HCEC 1CT (cell line): ENCODE measurements at places on chromosomes 16 and 17.

DNA sequence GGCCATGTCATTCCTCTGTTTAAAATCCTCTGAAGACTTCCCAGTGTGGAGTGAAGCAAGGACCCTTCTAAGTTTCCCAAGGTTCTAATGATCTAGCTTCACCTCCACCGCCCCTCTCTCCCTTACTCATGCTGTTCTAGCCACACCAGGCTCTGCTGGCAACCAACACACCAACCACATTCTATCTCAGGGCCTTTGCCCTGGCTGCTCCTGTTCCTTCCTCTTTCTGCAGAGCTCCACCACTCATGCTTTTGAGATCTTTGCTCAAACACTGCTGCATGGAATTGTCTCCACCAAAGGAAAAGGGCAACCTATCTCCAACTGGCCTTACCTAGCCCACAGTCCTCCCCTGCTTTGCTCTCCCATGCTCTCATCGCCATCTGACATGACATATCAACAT is 128.7 kb downstream of the XYLT1 start:
- no peak for DNase-seq

- DNase-seq, result no peak
Observed at GRCh38 chr16:35398180-35398579, 1938.8 kb downstream of the TP53TG3F start.

GRCh38 chr17:73091410-73091769 is 1.1 kb downstream of the SLC39A11 start:
- DNase-seq, result no peak

DNA sequence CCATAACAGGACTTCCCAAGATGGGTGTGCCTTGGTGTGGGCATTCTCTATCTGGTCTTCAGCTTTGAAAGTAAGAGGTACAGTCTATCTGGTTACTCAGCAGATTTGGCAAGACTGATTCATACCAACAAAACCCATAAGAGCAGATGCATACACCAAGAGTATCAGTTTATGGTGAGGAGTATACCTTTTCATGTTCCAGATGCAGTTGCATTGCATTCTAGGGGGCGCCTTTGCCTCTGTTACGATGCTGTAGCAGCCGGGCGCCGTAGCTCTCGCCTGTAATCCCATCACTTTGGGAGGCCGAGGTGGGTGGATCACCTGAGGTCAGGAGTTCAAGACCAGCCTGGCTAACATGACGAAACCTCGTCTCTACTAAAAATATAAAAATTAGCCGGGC is 31.1 kb upstream of the CARMIL2 start:
- DNase-seq, result no peak

GRCh38 chr16:87601401-87601981 is 817 bp upstream of the JPH3 start:
- DNase-seq, result no peak
